ENCODE measurements at places on chromosomes 16 and 17. TPM values are rescaled to one million over a fixed set of nuclear protein-coding genes. Genes with fewer than 3 reads are reported as not detected.

The OR4D1 gene
- not detected for total RNA-seq

The NUBP2 gene
- 51.1 TPM for total RNA-seq

The CLTC gene
- 576 TPM for total RNA-seq

The SMIM36 gene
- not detected for total RNA-seq

The SYNGR2 gene
- 11.1 TPM for total RNA-seq

The PRSS8 gene
- total RNA-seq: not detected

The EME1 gene
- 8.9 TPM for total RNA-seq

The SLC47A1 gene
- total RNA-seq: not detected

The ABCC3 gene
- 2.2 TPM for total RNA-seq

The AOC2 gene
- total RNA-seq: 0.36 TPM

The SOCS3 gene
- total RNA-seq: 19.7 TPM

The SOX8 gene
- under 0.01 TPM for total RNA-seq

The ENPP7 gene
- total RNA-seq: not detected

The C16orf92 gene
- not detected for total RNA-seq

Measured in IMR-90 (cell line).